ENCODE measurements at places on chromosomes 2 and 18.

- DNase-seq = no peak
Observed at GRCh38 chr2:226862623-226863022, 26.8 kb downstream of the RHBDD1 start.

GRCh38 chr2:238964544-238965067, 116.7 kb downstream of the TWIST2 start:
- DNase-seq = no peak

DNA sequence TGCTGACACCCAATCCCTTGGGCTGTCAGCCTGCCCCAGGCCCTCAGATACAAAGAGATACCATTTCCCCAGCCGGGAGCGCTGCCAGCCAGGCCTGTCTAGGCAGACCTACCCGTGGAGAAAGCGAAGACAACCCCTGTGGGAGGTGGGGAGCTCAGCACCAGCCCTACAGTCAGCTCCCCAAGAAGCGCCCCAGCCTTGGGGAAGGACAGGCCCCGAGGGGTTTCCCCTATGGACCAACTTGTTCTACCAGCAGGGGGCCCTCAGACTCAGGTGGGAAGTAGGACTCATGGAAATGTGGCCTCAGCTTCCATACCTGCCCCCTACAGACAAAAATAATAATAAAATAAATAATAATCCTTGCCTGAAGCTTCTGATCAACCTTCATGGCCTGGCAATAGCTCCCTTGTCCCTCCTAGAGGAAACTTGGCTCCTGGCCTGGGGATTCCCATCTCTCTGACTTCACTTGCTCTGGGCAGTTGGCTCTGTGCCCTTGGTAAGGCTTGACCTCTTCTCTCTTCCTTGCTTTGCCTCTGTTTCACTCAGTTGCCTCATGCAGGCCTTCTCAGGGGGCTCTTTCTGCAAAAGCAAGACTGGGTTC, 7.0 kb downstream of the SLC35F6 start:
- DNase-seq = no peak

DNA sequence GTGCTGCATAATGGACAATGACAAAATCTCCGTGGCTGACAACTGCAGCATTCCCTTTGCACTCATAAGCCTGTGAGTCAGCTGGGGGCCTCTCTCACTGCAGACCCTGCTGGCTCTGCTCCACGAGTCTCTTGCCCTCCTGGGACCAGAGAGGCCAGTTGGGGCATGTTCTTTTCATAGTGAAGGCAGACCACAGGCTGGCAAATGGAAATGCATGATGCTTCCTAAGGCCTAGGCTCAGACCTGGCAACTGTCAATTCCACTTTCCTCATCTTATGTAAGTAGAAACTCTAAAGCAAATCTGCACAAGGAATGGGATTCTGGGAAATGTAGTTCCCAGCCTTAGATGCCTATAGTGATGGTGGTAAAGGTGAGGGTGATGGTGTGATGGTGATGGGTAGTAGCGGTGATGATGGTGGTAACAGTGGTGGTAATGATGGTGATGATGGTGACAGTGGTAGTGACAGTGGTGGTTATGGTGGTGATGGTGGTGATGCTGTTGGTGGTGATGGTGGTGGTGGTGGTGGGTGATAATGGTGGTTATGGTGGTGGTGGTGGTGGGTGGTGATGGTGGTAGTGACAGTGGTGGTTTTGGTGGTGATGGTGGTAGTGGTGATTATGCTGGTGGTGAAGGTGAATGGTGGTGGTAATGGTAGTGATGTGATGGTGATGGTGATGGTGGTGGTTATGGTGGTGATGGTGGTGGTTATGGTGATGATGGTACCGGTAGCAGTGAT, 185.8 kb upstream of the ARL4C start:
- no peak for DNase-seq

GRCh38 chr2:168934826-168935225, 33.7 kb downstream of the G6PC2 start:
- DNase-seq = no peak

- DNase-seq = peak; percentile 4
Observed at GRCh38 chr2:75896779-75897366, 186.2 kb upstream of the GCFC2 start.

DNA sequence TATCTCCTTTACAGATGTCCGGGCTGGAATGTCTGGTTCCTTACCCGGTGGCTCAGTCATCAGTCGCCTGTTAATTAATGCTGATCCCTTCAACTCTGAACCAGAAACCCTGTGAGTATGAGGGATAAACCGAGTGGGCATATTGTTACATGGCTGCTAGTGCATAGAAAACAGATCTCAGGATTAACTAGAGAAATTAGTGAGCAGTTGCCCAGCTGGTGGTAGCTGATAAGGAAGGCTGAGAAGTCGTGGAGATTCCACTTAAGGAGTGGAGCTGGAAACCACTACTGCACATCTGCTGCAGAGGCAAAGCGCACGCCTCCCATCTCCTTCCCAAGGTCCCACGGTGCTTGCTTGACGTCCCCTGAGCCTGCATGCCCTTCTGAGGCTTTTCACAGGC, 97.7 kb downstream of the DGKD start:
- DNase-seq = no peak
